ENCODE measurements at places on chromosomes 7 and 10.

DNA sequence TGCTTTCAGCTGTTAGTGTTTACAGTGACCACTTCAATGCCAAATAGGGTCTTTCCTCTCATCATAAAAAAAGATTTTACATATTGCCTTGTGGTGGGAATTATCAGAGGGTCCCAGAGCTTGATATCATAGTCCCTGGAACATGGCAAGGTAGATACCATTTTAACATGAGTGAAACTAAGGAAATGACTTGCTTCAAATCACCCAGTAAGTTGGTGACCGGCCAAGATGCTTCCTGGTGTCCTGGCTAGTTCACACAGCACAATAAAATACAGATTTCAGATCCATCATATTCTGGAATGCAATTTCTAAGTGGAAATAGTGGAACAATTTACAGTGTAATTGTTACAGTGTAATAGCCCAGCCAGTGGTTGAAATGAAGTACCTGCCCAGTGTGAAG lies 36.6 kb downstream of the CNNM1 start:
- DNase-seq, result no peak

DNA sequence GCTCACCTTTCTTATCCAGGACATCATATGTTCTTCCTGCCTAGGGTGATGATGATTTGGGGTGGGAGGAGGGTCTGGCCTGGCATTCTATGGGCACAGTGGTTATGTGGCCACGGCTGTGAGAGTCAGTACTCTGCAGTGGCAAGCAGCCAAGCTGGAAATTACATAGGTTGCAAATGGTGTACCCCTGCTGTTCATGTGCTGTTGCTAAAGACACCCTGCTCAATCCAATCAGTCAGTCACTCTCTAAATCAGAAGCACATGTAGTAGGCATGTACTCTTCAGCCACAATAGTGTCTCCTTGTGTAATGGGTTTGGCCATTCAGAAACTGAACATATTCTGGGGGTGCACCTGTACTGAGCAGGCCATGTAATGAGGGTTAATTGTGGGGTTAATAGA lies 449.1 kb upstream of the ANKRD30A start:
- no peak for DNase-seq

DNA sequence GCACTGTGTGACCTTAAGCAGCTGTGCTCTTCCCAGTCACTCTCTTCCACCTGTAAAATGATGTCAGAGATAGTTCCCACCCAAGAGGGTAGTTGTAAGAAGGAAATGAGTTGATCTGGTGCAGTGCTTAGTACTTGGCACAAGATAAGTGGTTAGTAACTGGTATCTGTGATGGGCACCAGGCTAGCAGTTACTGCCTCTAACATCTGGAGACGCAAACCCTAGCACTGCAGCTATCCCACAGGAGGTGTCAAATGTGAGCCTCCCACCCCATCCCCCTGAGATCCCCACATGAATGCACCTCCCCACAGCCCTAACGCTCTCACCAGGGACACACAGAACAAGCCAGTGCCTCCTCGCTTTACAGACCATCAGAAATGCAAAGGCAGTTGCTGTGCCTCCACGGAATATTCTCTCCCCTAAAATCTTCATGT lies 72.0 kb downstream of the KCNMA1 start:
- DNase-seq, result no peak

DNA sequence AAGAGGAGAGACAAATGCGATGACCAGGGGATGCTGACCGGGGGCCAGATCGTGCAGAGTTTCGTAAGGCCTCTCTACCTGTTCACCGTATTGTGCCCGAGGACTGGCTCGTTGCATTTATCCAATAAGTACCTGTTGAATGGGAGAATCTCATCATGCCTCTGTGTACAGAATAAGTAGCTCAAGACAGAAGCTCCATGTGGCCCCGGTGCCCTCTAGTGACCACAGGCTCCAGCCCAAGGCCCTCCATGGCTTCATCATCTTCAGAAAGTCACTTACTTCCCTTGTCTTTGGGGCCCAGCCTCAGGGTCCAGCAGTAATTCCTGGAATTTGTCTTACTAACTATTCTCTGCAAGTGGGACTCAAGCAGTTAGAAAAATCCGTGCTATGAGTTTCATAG lies 151.0 kb downstream of the CHN2 start:
- no peak for DNase-seq

DNA sequence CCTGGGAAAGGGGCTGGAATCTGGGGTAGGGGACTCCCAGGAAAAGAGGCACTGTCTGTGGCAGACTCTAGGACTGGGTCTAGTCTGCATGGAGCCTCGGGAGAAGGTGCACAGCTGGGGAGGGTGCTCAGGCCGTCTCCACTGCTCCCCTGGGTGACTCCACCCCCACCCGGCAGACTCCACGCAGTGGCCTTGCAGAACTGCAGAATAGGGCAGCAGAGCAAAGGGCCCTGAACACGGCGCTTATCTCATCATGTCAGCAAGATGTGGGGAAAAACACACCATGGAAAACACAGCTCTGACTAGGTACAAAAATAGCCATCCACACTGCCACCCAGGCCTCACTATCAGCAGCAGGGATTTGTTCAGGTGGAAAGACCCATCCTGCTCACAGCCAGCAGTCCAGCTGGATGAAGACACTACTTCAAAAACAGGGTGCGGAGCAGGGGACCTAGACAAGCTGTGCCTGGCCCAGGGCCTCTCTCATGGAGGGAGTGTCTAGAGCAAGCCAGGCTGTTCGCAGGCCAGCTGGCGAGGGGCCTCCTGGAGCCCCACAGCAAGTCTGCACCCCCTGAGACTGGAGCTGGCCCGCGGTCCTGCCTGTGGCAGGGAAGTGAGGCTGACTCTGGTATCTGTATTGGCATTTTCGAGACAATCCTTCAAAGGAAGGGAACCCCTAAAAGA lies 11.7 kb downstream of the MAT1A start:
- no peak for DNase-seq

DNA sequence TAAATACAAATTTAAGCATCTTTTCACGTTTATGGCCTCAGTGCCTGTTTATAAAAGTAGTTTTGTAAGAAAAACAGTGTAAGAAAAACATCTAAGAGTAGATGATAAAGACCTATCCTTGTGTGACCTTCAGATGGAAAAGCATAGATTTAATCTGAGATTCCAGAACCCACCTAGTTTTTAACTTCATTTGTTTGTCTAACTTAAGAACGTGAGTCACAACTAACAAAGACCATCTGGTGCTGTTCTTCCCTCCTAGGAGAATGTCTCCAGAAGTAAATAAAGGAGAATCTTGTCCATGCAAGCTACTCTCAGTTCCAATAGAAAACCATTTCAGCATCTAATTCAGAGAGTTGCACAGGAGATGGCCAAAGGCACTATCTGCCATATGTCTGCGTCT lies 265.4 kb upstream of the C7orf33 start:
- DNase-seq, result no peak

DNA sequence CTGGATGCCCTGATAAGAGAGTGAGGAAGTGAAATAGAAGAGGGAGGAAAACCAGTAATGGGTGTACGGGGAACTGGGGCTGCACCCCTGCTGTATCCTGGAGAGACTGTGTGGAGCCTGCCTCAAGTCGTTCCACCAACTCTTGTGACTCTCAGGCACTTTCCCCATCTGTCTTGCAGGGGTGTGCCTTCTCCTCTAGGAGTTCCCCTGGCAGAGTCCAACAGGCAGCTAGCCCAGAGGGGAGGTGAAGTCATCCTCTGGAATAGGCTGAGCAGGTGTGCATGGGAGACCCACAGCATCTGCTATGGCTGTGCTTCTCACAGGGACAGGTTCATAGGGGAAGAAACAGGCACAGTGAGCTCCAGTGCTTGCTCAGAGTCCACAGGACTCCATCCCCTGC lies 46.8 kb downstream of the WIPF3 start:
- DNase-seq, result no peak

GRCh38 chr10:116590590-116591444 lies at the start of gene PNLIPRP1:
Gene PNLIPRP1, plus strand, starts transcription at chr10:116590959. Its CDS starts 171 bp downstream, at chr10:116591130.
- DNase-seq, result no peak

GRCh38 chr10:16828701-16829175 lies 11.5 kb upstream of the RSU1 start:
- DNase-seq, result no peak

DNA sequence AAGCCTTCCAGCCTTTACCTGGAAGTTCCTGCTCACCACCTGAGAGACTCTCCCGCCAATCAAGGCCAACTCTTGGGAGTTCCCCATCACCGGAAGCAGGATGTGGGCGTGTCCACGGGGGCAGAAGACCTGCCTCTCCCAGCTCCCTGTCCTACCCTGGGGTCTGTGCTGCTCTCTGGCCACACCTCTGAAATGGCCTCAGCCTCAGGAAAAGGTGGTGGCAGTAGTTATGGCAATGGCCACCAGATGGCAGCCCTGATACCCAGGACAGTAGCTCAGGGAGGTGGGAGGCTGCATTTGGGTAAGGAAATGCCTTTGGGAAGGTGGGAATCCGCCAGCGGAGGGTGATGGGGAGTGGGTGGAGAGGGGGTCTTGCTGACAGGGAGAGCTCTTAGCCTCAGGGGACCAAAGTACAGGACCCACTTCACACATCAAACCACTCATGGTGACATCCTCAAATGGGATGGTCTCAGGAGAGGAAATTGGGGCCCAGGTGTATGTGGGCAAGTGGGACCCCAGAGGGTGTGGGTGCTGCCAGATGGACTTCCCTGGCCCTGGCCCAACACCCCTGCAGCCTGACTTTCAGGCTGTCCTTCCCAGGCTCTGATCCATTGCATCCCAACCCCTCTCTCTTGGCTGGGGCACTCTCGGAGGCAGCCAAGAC lies 33.9 kb downstream of the KAZALD1 start:
- peak; percentile 76 for DNase-seq

- DNase-seq, result no peak
Observed at GRCh38 chr10:48485711-48486110, 119.2 kb downstream of the ARHGAP22 start.

DNA sequence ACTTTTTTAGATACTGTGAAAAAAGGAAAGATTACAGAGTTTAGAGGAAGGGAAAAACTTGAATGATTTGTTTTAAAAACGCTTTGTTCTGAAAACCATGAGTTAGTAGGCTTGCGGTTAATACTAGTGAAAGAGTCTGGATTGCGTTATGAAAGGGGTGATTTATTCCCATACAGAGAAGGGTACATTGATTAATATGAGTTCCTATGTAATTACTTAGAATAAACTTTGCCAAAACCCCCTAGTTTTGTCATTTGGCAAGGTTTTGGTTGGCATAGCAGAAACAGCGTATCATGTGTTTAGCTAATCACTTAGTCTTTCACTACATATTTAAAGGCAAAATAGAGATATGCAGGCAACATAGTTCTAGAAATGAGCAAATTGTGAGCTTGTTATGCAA lies 91.2 kb upstream of the POT1 start:
- no peak for DNase-seq

DNA sequence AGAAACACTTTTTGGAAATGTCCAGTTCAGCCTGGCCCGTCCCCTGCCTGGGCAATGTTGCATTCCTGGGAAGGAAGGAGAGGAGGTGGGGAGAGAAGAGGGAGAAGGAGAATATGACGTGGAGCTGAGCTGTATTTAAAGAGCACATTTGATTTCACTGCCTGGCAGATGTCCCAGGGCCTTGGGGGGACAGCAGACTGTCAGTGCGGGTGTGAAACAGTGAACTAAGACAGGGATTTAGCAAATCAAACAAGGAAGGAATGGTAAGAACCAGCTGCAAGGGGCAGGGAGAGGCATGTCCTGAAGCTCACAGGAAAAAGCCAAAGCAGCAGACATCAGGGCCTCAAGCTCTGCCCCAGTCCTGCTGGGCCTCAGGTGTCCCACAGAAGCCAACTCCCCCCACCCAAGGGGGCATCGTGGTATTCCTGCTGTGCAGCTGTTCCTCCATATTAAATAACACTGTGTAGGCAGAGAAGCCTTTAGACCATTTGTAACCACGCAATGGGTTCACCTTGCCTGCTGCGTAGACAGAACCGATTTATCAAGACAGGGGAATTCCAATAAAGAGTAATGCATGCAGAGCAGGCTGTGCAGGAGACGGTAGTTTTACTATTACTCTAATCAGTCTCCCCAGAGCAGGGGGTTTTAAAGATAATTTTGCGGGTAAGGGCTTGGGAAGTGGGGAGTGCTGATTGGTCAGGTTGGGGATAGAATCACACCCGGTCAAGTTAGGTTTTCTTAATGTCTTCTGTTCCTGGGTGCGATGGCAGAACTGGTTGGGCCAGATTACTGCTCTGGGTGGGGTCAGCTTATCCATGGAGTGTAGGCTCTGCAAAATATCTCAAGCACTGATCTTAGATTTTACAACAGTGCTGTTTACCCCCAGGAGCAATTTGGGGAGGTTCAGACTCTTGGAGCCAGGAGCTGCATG lies 18.3 kb downstream of the LEP start:
- no peak for DNase-seq

GRCh38 chr10:8047452-8048280 lies 6.8 kb upstream of the GATA3 start:
- DNase-seq, result peak; percentile 27

DNA sequence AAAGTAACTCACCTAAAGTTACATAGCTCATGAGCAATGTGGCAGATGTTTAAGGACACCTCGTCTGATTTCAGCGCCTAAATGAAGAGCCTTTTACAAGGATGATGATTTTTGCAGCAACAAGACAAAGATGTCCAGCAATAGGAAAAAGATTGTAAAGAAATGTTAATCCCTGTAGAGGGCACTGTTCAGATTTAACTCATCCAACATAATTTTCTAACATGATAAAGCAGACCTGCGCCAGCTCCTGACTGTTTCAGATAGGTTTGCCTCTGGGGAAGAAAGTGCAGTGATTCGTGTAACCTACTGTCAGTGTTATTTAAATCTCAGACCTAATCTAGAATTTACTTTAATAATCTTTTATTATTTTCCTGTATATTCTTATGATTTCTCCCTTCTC lies 595.2 kb downstream of the AUTS2 start:
- no peak for DNase-seq

DNA sequence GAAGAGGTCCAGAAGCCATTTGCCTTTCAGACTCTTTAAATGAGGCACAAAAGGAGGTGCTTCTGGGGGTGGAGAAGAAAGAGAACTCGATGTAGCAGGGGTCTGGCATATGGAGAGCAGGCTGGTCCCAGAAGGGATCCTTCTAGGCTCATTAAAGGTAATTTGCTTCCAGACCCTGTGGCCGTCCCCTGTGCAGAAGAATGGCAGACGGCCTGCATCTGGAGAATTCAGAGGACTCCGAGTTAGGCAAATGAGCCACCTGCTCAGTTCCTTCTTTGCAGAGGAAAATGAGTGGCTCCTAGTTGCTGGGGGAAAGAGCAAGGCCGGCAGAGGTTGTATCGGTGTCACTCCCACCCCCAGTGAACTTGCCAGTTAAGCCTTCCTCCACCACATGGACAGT lies 73.8 kb upstream of the FAM180A start:
- no peak for DNase-seq

DNA sequence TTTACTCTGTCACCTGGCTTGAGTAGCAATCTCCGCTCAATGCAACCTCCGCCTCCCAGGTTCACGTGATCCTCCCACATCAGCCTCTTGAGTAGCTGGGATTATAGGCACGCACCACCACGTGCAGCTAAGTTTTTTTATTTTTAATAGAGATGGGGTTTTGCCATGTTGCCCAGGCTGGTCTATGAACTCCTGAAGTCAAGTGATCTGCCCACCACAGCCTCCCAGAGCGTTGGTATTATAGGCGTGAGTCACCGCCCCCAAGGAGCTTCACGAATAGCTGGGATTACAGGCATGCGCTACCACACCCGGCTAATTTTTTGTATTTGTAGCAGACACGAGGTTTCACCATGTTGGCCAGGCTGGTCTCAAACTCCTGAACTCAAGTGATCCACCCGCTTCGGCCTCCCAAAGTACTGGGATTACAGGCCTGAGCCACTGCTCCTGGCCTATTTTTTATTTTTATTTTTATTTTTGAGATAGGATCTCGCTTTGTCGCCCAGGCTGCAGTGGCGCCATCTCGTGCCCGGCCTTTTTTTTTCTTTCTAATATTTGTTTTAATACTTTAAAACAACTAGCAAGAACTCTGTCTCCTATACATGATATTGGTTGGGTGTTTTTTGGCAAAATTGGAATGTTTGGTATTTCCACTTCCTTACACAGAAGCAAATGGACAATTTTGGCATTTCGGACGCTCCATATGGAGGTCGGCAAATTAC lies 1.1 kb downstream of the EFCAB10 start:
- no peak for DNase-seq

All from B cell (primary cell).